ENCODE measurements at places on chromosomes 7 and 10.

DNA sequence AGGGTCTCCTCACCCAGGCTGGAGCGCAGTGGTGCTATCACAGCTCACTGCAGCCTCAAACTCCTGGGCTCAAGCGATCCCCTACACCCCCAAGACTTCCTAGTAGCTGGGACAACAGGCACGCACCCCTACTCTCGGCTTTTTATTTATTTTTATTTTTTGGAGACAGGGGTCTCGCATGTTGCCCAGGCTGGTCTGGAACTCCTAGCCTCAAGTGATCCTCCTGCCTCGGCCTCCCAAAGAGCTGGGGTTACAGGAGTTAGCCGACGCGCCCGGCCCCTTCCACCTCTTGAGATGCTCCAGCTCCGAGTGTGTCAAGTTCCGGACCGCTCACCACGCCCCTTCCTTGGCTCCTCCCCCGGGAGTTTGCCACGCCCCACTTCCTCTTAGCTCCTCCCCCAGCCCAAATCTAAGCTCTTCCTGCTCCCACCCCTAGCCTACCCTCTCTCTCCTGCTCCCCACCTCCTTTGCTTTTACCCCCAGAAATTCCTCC, 6.3 kb downstream of the NAT16 start:
- DNase-seq: peak; percentile 71

DNA sequence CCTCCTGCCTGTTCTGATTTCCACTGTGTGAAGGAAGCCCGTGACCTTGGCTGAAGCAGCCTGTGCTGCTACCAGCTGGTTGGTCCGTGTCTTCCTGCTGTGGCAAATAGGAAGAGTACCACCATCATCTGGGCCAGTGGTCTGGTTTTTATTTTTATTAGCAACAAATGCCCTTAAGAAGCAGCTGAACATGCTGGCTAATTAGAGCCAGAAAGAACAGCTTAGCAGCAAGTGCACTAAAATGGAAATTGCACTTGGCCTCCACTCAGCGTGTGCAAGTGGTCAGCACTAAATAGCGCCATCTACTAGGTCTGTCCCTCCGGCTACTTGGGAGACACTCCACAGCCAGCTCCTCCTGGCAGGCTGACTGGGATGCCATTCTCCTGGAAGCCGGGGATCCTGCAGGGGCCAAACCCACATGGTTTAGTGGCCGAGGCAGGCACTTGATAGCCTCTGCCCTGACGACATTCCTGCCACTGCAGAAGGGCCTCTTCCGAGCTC, 690.3 kb upstream of the FOXK1 start:
- no peak for DNase-seq

- DNase-seq: no peak
These were observed 17.1 kb downstream of the GBX1 start for GRCh38 chr7:151150388-151150787.

DNA sequence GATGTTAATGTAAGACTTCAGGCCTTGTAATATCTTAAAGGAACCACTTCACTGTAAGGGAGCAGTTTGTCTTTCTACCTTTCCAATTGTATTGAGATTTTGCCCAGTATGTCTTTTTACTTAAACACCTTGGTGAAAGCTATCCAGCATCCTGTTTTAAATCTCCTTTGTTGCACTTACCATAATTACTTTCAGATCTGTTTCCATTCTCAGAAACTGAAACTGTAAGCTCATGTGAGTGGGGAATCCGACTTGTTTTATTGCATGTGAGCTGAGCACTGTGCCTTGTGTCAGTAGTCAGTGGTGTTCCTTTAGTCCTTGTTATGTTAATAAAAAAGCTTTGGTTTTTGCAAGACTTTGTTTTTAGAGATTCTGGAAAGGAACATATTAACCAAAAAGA, 42.2 kb downstream of the BMPR1A start:
- DNase-seq: peak; percentile 15

DNA sequence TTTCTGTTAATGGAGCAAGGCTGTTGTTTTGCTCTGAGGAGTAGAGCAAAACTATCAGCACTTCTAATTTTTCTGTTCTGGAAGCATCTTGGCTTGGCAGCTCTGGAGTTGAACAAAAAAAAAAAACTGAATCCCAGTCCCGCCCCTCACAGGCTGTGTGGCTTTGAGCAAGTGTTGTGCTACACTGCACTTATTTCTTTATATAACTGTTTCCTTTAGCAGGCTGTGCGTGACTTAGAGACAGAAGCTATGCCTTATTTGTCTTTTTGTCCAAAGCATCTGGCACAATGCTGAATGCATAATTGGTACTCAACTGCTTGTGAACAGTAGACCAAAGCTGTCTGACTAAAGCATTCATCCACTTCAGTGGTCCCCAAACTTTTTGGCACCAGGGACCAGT, 96.1 kb downstream of the AMPH start:
- no peak for DNase-seq

GRCh38 chr7:142855114-142855743, 353 bp downstream of the EPHB6 start:
- no peak for DNase-seq

DNA sequence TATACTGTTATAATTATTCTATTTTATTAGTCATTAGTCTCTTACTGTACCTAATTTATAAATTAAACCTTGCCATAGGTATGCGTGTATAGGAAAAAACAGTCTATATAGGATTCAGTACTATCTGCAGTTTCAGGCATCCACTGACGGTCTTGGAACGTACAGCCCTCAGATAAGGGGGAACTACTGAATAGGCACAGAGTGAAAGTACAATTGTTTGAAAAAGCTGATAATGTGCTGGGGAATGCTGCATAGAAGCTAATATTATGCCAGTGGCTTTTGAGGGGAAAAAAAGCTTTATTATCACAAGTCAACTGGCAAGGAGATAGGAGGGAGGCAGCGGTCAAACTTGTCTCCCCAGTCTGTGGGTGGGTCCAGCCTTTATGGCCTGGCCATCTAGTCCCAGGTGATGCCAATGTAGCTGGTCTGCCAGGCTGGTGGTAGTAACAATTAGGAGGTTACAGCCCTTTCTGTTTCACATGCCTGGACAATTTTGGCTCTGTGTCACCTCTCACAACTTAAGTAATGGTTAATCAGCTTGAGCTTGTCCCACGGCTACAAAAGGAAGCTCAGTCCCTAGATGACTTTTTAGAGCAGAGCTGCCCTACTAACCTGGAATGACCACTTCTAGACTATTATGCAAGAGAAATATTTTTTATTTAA, 8.3 kb upstream of the FMC1 start:
- no peak for DNase-seq

- no peak for DNase-seq
These were observed 456.1 kb downstream of the PHTF2 start for GRCh38 chr7:78254726-78255055.

All from AG20443 (cell line).